ENCODE measurements at places on chromosomes 2 and 18.

DNA sequence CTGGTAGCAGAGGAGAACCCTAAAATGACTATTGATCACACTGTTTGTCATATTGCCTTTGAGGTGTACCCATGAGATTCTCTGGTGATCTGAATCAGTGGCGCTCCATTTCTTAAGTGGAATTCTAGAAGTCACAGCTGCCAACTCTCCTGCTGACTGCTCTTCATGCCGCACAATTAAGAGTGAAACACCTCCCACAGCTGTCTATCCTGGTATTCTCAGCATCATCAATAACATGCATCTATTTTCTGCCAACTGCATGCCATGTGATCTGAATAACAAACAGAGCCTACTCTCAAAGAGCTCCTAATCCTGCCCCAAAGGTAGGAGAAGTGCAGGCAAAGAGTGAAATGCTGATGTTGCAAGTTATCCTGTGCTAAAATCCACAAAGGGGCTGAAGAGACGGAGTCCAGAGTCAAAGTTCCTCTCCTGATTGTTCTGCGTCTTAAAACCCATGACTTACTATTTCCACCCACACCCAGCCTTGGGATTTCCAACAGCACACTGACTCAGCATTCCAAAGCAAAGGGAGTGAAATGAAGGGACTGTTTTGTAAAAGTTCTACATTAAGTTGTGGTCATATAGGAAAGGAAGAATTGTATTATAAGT, 13.7 kb upstream of the DAPL1 start:
- DNase-seq = no peak

DNA sequence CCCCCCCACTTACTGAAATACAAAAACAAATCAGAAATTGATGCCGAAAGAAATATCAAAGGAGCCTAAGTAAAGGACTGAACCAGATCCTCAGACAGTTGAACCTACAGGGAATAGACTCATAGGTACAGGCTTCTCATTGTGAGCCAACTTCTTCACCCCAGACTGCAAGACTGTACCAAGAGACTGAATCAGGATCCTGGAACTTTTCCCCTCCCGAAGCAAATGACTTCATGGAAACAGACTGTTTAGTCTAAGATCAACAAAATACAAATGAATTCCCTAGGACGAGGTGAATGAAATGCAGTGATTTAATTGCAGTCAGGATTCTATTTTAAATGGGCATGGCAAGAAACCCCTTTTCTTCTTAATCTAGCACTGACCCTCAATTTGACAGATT, 53.6 kb upstream of the RNF152 start:
- no peak for DNase-seq

GRCh38 chr18:744832-745597, 32.6 kb upstream of the ENOSF1 start:
- no peak for DNase-seq

- DNase-seq = no peak
Measured at GRCh38 chr18:57819671-57820460, 16.8 kb upstream of the ATP8B1 start.

DNA sequence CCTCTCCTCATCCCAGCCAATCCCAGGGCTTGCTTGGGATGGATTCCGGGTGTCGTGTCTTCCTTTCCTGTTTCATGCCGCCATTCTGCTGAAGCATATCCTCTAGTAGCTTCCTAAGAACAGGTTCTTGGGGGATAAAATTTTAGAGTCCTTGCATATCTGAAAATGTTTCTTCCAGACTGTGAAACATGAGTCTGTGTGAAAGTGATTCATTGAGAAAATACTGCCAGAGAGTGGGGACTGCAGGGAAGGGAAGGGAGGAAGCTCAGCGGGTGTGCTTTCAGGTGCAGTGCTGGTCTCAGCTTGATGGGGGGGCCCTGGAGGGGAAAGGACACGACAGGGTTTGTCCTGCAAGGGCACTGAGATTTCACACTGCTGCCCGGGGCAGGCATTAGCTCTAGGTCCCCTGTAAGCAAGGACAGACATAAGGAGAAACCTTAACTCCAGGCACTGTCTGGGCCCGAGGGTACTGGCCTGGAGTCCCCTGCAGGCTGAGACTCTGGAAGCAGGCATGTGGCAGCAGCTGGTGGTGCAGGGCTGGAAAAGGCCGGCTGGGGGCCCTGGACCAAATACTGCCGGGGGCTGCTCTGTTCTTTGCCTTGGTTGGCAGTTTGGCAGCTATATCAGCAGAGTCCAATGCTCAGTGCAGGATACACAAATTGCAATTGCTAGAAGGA, 97.6 kb upstream of the HS6ST1 start:
- DNase-seq = no peak

- no peak for DNase-seq
Measured at GRCh38 chr2:9020267-9020666, 16.8 kb upstream of the MBOAT2 start.

DNA sequence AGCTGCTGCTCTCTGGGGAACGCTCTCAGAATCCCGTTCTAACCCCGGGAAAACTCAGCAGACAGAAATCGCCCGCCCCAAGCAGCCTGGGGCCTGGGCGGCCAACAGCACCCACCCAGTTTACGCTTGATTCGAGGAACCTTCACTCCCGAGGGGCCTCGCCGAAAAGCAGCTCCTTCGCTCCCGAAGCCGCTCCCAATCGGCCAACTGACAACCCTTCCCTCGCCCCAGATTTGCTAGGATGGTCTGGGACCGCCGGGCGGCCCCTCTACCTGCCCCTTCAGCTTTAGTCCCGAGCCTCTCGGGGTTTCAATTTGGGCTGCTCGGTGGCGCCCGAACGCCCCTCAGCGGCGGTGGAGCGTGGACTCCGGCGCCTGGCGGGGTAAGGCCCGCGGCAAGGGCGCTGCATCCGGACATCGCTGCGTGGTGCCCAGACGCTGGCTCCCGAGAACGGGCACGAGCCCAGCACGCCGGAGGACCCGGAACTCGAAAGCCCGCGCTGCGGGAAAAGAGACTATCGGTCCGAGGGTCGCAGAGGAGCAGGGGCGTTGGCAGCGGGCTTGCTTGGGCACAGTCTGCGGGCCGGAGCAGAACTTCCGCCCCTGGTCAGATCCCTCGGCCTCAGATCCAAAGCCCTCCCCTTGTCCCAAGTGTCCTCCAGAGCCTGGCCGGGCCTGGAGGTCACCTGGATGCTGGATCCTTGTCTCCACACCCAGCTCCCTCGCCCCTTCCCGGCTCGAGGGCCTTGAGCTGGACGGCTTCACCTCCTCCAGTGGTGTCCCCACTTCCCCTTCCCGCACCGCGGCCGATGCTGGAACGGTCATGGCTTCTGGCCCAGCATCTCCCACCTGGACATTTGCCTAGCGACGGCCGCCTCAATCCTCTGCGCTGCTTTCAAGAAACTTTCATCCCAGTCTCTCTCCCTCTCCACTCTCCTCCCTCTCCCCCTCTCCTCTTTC, 3.0 kb upstream of the OTX1 start:
- no peak for DNase-seq

- DNase-seq = no peak
Measured at GRCh38 chr18:63151539-63151938, 168.0 kb downstream of the BCL2 start.

DNA sequence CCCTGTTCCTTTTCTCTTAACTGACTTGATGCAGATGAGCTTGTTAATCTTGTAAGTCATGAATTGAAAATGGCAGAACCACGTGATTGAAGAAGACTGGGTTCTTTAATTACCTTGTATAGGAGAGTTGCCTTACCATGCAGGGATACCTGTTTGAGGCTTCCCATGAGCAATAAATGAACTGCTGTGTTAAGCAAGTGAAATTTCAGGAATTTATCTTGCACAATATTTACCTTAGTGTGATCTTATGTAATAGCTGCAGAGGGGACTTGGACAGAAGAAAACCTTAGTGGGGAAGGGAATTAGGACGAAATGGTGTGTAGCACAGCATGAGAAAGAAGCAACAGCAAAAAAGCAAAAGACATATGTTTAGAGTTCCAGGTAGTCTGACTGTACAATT, 384.0 kb upstream of the TMEFF2 start:
- DNase-seq = no peak

DNA sequence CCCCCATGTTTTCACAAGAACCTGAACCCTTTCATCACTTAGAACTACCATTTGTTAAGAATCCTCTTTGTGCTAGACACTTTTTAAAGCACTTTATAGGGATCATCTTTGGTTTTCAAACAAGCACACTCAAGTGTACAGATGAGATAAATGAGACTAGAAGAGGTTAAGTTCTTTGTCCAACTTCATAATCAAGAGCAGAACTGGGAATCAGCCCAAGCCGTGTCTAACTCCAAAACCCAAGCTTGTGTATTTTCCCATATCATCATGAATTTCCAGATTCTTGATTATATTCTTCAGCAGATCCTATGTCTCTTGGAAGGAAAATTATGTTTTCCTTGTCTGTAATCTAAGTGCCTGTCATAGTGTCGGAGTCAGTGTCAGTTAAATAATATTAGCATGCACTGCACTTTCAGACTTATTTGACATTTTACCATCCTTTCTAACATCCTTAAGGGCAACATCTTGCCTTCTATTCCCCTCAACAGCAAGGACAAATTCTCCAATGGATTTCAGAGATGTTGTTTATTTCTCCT, 123.0 kb upstream of the SETBP1 start:
- no peak for DNase-seq

DNA sequence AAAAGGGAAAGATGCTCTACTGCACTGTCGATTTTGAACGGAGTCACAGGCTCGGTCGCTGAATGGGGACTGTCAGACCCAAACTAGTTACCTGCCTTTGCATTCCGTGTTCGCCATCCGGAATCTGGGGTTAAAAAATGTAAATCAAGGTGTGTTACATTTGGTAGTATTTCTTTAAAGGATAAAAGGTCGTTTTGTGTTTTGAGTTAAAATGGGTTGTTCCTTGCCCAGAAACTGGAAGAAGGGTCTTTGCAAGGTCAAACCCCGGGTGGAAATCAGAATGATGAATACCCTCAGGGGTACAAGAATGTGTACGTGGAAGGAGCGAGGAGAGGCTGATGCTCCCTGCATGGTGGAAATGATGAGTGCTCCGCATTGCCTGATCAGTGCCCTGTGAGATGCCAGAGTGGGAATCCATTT, 1.0 kb downstream of the VSNL1 start:
- no peak for DNase-seq

DNA sequence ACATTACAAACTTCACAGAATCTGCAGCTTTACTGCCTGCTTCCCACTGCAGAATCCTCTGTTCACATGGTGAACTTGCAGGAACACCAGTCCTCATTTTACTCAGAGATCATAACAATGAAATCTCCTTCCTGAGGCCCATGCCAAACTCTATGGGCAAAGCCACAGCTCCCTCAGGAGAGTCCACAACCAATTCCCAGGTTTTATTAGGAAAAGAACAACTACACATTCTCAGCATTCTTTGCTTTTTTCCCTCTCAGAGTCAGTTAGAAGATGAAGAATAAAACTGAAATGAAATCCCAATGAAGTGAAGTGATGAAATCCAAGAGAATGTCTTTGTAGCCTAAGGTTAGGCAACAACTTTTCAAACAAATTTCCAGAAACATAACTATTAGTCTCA, 233.7 kb downstream of the DSEL start:
- no peak for DNase-seq

DNA sequence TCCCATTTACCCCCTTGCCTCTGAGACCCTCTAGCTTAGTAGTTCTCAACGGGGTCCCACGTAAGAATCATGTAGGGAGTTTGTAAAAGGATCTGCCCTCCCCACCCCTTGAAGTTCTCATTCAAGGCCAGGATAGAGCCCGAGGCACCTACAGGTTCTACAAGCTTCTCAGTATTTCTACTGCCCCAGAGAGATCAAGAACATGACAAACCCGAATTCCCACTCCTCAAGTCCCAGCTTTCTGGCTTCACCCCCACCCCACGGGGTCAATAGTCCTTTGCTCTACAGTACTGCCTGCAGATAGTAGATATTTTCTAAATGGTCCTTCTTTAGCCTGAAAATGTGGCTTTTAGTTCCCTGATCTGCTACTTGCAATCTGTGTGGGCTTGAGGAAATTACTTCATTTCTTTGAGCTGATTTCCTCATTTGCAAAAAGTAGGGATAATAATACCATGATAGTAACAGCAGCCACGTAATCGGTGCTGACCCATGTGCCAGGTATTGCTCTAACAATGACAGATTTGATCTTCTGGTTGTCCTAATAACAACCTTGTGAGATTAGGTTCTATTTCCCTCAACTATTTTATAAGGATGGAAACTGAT, 7.1 kb downstream of the CIB4 start:
- DNase-seq = no peak

DNA sequence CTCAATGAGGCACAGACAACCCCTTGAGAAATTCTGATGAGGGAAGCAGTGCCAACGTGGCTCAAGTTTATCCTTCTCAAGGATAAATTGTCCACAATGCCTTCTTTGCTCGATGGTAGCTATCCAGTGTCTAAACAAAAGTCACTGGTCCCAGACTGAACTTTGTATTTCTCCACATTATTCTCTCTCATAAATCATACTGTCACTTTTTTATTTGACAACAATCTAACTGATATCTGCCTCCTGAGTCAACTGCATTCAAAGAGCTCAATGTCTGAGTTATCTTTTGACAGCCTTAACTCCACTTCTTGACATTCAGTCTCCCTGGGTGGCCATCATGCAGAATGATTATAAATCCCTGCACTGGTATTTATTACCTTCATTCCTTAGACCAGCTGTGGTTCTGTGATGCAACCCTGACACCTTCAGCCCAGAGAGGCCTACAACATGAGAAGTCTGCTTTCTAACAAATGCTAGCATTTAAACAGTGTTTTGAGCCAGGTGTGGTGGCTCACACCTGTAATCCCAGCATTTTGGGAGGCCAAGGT, 38.2 kb downstream of the IMMT start:
- DNase-seq = no peak

DNA sequence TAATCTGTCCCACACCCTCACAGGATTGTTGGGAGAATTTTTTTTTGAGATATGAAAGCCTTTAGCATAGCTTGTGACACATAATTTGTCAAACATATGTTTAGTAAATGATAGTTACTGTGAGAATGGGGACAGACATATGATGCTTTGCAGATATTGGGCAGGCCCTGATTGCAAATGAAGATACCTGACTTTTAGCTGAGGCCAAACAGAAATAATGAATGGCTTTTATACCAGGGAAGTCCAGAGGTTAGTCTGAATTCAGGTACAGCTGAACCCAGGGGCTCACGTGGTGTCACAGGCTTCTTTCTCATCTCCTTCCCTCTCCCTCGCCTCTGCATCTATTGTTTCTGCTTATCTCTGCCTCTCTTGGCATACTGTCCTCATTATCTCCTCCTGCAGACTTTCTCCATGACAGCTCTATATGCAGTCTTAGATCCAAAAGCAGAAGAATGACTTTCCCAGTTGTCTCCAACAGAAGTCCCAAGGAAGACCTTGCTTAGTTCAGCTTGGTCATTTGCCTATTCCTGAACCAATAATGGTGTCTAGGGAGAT, 4.9 kb upstream of the WNT10A start:
- no peak for DNase-seq

DNA sequence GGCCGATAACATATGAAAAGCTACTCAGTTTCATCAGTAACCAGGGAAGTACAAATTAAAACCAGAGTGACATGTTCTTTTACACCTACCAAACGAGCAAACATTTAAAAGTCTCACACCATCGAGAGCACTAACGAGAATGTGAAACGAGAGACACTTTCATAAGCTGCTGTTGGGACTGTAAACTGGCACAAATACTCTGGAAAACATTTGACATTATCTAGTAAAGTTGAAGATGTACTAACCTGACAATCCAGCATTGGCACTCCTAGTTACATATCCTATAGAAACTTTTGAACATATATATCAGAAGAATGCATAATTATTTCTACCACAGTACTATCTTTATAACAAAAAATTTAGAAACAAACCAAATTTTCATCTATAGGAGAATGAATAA, 28.1 kb downstream of the NBAS start:
- DNase-seq = no peak
